ENCODE measurements at places on chromosomes 4 and X.

DNA sequence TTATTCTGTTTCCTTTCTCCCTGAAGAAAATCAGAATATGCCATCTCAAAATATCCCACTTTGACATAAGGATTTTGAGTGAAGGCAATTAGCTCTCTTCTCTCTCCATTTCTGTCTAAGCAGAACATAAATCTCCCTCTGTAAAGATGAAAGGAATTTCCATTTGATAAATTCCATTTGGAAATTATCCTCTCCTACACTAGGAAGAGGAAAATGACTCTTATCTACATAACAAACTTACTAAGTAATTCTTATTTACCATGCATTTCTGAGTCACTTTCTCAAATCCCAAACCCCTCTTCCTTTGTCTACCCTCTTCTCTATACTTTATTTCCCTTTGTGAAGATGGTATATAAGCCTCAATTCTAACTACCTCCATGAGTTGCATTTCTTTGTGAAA lies 11.4 kb downstream of the TBCK start:
- DNase-seq: no peak

GRCh38 chr4:8548731-8549351 lies 31.4 kb upstream of the GPR78 start:
- DNase-seq: no peak

DNA sequence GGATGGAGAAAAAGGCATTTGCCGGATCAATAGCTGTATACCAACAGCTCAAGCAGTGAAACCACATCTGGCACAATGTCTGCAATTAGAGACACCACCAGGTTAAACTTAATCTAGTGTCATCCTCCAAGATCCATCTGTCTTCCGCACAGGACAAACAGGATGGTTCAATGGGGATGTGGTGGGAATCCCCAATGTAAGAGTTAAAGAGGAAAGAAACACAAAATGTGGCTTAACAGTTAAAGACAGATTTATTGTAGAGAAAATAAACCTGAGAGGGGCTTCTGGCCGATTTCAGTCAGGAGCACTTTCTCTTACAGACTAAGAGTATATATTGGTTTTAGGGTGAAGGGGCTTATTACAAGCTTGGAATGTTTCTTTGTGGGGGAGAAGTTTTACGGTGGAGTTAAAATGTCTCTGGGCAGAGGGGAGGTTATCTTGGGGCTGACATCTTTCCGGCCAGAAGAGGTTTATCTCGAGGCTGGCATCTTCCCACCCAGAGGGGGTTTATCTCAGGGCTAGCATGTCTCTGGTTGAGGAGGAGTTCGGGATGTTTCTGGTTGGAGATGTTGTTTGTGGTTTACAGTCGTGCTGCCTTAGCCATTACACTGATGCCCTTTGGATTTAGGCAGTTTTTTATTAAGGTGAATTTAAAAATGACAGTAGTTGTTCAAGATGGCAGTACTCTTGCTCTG lies 61.7 kb downstream of the KANTR start:
- no peak for DNase-seq

DNA sequence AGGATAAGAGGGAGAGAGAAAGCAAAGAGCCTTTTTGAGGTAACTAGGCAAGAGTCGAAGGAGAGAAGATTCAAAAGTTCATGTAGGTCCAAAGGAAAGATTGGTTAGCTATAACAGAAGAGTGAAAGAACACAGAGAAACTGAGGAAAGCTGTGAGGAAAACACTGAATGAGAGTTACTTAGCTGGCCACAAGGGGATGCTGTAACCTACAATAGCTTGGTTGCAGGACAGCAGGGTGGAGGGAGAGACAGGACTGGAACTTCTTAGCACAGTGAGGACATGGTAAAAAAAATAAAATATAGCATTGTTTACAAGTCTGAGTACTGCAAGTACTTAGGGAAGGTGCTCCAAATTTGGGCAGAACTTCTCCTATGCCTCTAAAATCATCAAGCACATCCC lies 48.3 kb downstream of the RAI2 start:
- no peak for DNase-seq

- DNase-seq: peak; percentile 47
Observed at GRCh38 chr4:81314196-81314896, 99.3 kb upstream of the PRKG2 start.

DNA sequence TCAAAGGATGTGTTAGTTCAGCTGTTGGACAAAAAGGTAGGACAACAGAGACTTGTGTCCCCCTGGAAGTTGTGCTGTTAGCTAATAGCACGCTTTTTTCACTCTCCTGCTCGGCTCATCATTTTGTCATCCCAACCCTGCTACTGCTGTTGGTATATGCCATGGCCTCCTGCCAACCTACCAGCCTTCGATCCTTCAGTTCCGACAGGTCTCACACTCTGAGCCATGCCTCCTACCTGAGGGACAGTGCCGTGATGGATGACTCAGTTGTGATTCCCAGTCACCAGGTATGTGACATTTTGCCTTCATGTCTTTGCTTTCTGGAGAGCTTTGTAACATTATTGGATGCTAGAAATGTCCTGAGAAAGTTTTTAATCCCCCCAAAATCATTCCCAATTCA lies 268.1 kb downstream of the ANK2 start:
- DNase-seq: no peak
